Activated CD4-positive, alpha-beta memory T cell treated with anti-CD3 and anti-CD28 coated beads for 36 hours (primary cell): ENCODE measurements at places on chromosomes 3 and 15. TPM values are rescaled to one million over a fixed set of nuclear protein-coding genes. Genes with fewer than 3 reads are reported as not detected.

The GOLGA6A gene
- not detected for total RNA-seq

The CYP1A2 gene
- total RNA-seq: not detected

DNA sequence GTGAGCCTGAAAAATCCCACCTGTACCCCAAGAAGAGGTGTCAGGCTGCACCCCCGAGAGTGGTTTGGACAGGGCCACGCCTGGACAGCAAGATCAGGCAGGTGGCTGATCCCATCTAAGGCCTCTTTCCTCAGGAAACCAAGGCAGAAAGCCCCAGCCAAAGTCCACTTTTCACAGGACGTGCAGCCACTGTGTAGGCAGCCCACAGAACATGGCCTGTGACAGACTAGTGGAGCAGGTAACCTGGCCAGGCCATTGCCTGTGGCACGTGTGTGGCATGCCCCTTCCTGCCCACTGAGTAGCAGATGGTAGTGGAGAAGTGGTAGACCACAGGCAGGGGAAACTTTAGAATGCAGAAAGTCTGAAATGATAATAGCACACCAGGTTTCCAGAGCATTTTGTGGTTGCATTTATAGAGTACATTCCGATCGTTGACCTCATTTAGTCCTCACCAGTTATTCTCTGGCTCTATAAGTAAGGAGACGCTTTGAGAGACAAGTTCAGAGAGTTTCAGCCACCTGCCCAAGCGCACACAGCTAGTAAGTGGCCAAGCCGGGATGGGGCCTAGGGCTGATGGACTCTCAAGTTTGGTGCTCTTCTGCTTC is 68.7 kb downstream of the AAGAB start:
- DNase-seq: peak; percentile 44

GRCh38 chr3:13857702-13858380 is 22.0 kb downstream of the WNT7A start:
- no peak for DNase-seq

- no peak for DNase-seq
These were observed 141.5 kb upstream of the PLXND1 start for GRCh38 chr3:129747992-129748391.

GRCh38 chr15:37099319-37100108 is 835 bp downstream of the MEIS2 start:
- no peak for DNase-seq

The SLC51A gene
- total RNA-seq: not detected

The GPR27 gene
- 1.2 TPM for total RNA-seq

DNA sequence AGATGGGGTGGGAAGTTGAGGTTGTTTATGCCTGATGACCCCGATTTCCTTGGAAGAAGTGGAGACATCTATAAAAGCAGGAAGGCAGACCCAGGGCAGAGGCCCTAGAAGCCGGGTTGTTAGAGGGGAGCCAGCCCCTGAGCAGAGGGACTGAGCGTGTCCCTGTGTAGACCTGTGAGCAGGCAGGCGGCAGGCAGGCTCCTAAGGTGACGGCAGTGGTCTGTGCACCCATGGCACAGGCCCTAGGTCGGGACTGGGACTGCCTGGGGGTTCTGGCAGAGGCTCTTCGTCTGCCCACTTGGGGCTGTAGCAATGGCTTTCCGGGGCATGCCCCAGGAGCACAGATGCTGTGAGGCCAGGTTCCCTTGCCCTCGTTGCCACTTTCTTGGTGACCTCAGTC is 9.9 kb downstream of the SEMA4B start:
- DNase-seq: no peak

The ARHGAP31 gene
- total RNA-seq: 11.4 TPM

DNA sequence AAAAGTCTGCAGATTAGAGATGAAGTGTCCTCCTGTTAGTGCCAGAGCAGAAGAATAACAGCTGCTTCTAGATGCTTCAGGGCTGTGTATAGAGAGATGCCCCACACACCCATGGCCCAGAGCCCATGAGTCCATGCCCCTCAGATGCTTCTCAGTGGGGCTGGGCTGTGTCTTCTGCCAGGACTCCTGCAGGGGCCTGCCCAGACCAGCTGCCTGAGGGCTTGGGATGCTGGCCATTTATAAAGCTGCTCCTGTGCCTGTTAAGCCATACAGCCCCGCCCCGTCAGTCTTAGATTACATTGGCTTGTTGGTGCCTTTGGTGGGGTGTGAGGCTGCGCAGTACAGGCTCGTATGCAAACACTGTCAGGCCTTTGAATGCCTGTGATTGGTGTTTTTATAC is 318.0 kb upstream of the CTDSPL start:
- DNase-seq: no peak

- DNase-seq: no peak
These were observed 61.8 kb upstream of the RPL32 start for GRCh38 chr3:12903000-12903800.

GRCh38 chr3:155190691-155191090 is 102.8 kb downstream of the STRIT1 start:
- DNase-seq: no peak

The DNAH12 gene
- not detected for total RNA-seq

GRCh38 chr15:52857471-52857870 is 67.3 kb upstream of the ONECUT1 start:
- no peak for DNase-seq

The ITIH4 gene
- 4.3 TPM for total RNA-seq

- DNase-seq: no peak
These were observed 110.2 kb downstream of the LRTM1 start for GRCh38 chr3:54817628-54818027.

The MYO1E gene
- total RNA-seq: 5.1 TPM

The TRAT1 gene
- 20.7 TPM for total RNA-seq

GRCh38 chr15:74235962-74236361 is at the start of gene CCDC33:
CCDC33 (plus strand) TSS chr15:74236326; CDS start chr15:74236720, 394 bp downstream.
- no peak for DNase-seq

DNA sequence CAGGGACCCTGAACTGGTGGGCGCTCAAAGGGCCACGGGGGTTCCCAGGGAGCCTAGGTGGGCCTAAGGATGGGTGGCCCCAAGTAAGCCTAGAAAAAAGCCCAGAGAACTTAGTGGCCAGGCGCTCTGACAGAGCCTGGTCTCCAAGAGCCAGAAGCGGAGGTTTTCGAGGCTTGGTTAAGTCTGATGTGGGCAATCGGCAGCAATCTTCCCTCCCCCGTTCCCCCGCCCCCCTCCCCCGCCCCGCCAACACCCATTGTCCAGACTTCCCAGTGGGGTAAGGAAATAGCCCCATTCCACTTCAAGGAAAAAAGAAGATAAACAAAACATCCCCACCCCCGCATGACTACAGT is 6.7 kb downstream of the EOMES start:
- DNase-seq: no peak

GRCh38 chr3:16528581-16528993 is 15.1 kb upstream of the RFTN1 start:
- DNase-seq: no peak
